ENCODE measurements at places on chromosomes 7 and 10.

DNA sequence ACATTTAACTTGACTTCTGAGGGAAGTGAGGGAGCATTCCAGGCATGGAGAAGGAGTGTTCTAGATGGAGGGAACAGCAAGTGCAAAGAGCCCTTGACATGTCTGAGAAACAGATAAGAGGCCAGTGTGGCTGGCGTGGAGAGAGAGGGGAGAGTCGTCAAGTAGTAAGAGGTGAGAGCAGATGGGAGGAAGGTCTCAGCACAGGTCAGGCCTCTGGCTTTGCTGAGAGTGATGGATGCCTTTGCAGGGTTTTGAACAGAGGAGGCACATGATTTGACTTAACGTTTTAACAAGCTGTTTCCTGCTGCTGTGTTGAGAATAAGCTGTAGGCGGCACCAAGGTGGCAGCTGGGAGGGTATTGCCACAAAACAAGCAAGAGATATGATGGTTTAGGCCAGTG is 97.2 kb downstream of the KAT6B start:
- no peak for DNase-seq

GRCh38 chr7:41567731-41568114 is 135.2 kb downstream of the INHBA start:
- DNase-seq = no peak

- no peak for DNase-seq
Observed at GRCh38 chr7:86313842-86314241, 329.9 kb upstream of the GRM3 start.

DNA sequence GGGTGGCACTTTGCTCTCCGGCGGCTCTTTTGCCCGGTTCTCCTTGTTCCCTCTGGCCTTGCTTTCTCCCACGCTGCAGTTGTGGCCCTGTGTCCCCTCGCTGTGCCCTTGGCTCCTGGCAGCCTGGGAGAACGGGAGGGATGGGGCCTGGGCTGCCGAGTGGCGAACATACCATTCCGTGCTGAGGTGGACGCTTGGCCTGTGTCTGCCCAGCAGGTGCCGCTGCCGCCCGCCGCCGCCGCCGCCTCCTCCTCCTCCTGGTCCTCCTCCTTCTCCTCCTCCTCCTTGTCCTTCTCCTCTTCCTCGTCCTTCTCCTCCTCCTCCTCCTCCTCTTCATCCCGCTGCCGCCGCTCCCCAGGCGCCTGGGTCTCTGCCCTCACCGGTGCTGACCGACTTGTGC is 36.0 kb downstream of the AGAP3 start:
- no peak for DNase-seq

GRCh38 chr7:53422291-53422690 is 386.9 kb downstream of the POM121L12 start:
- no peak for DNase-seq

- no peak for DNase-seq
Observed at GRCh38 chr7:95951531-95951930, 179.2 kb downstream of the DYNC1I1 start.

DNA sequence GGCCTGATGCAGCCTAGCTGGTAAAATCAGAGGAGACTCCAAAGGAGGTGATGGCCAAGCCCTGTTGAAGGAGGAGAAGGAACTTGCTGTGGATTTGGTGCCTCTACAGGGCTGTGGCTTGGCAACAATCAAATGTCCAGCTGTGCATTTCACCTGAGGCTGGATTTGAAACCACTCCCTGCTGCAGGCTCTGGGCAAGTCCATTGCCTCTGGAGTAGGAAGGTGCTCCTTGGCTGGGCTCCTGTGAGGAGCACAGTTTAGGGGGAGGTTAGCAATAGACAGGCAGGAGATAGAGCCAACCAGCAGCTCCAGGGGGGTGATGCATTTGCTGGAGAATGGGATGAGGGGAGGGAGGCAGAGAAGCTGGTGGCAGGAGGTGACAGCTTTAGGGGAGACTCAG is 26.5 kb downstream of the CDH23 start:
- no peak for DNase-seq

DNA sequence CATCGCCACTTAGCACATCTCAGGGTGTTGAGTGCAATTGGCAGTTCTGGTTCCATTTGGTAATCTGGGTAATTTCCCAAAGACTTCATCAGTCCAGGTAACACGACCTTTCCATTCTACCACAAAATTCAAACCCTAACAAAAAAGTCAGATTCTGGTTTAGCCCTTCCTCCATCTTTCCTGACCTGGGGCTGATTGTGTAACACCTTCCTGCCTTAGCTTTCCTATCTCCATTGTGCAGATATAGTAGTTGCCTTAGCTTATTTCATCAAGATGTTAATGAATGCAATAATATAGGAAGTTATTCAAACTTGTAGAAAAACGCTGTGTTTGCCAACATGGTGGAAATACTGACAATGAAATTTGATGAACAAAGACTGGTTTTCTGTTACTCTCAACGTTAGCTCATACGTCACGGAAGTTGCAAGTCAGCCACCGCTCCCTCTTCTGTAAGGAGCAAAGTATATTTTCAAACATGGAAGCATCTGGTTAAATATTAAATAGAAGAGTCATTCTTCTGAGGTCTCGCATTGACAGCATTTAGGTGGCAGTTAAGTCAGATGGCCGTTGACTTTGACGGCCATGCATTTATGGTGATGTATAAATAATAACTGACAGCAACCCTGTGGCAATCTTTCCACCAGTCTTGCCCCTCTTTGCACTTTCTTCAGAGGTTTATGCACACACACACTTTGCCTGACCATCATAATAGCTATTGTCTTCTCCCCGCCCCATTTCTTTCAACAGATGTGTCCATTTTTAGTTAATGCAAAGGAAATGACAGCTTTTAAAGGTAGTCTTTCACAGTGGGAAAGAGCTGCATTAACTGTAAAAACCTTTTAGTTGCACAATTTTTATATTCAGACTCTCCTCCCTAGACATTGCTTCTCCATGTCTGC is 205.1 kb upstream of the BMPER start:
- no peak for DNase-seq

DNA sequence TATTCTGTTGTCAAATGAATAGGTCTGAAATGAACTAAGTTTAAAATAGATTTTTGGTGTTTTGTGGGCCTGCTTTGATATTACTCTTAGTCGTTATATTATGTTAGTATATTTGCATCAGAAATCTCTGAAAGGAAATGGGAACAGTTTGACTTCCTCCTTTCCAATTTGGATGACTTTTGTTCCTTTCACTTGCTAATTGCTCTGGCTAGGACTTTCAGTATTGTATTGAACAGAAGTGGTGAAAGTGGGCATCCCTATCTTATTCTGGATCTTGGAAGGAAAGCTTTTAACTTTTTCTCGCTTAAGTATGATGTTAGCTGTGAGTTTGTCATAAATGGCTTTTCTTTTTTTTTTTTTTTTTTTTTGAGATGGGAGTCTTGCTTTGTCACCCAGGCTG is 273.6 kb upstream of the DKK1 start:
- no peak for DNase-seq

- DNase-seq = no peak
Observed at GRCh38 chr10:71077796-71078453, 134.4 kb upstream of the UNC5B start.

DNA sequence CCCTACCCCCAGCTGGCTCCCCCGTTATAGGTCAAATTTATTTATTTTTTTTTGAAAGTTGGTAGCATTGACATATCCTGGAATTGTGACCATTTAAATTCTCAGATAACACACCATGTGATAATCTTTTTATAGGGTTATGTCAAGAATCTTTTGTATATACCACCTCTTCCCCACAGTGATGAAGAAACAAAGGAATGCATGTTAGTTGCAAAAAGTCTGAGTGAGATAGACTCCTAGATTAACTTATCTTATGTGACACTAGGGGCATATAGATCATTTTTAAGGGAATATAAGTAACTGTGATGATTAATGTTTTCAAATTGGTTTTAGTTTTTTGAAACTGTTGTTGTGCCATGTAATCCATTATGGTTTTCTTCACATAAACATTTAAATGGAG is 68.3 kb downstream of the MLLT10 start:
- no peak for DNase-seq

GRCh38 chr7:156493942-156494341 is 146.6 kb upstream of the RNF32 start:
- DNase-seq = no peak

DNA sequence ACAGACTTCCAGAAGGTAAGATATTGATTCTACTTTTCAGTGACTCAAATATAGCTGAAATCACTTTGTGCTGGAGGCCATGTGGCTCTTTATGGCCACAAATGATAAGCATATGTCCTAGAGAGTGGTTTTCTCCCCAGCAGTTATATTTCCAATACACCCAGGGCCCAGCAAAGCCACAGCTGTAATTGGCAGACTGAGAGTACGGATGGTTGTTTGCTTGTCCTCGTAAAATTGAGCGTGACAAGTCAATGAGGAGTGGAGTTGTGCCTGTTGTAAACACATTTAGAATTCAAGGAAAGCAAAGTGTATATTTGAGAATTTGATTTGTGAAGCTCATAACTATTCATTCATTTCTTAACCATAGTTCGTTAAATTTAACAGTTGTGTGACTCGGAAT is 201.8 kb downstream of the LHFPL3 start:
- no peak for DNase-seq

DNA sequence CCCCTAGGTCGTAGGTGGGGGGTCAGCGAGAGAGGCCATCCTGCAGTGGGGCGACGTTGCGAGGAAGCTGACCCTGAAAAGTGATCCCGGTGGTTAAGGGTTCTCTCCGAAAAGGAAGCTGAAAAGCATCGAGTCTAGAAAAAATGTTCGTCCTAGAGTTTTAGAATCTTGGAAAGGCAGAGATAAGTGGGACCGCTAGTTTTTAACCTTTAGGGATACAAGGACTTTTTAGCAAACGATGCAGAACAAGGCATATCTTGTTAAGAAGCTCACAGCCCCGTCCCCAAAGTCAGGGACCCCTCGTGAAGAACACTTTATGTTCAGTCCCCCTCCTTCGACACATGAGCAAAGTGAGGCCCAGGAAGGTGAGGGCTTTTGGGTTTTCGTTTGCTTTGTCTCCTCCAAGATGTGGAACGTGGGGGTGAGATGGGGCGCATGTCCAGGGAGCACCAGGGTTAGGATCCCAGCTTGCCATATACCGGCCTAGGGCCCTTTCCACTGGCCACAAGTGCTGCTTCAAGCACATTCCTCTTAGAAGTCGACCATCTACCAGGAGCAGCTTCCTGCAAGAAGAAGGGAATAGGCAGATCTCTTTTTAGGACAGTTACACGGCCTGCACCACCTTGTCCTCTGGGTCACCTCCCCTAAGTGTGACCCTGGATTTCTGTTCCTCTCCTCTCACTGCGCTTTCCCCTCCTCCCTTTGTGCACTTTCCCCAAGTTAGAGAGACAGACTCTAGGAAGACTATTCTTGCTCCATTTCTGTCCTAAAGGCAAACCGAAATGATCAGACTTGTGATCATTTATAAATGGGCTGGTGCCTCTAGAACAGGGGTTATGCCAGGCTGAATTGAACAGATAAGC is 969 bp downstream of the SLC35G1 start:
- DNase-seq = no peak

DNA sequence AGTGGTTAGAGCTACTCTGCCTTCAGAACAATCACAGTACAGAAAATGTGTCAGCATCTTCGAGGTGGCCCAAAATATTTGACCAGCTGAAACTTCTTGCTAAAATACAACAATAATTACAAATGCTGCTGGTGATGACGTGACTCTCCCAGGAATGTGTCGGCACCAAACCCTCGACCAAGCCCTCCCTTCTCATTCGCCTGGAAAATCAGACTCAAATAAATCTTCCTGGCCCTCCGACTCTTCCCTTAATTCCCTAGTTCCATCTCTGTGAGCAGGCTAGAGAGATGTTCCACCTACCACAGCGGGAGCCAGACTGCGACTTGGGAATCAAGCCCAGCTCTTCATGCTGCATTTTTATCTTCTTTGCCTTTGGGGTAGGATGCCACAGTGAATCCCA is 4.1 kb downstream of the PRSS2 start:
- DNase-seq = no peak

GRCh38 chr10:3110782-3111620 is 43.7 kb downstream of the PFKP start:
- no peak for DNase-seq

GRCh38 chr7:134845461-134845860 is 66.0 kb downstream of the CALD1 start:
- DNase-seq = no peak

DNA sequence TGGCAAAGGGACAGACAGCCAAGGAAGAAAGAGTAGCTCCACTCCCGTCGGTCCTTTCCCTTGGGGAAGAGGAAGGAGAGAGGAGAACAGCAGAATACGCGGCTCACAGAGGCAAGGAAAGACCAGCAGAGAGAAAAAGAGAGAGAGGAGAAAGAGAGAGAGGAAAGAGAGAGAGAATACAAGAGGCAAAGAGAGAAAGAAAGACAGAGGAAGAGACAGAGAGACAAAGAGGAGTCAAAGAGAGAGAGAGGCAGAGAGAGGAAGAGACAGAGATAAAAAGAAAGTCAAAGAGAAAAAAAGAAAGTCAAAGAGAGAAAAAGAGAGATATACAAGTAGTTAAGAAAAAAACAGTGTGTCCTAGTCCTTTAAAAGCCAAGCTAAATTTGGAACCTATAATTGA is 23.4 kb upstream of the CHST3 start:
- DNase-seq = no peak

DNA sequence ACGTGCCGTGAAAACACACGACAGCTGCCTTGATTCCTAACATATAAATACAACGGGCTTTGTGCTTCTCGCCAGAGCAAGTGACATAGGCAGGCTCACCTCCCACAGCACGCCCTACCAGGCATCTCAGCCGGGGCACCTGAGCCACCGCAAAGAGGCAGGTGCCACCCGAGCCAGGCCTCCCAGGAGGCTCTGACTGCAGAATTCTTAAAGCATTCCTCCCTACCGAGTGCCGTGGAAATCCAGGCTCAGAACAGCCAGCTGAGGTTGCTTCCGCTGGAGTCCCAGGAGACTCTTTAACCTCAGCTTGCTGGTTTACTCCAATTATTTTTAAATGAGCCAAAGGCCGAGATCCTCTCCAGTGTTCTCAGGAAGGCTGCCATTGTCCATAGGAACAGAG is 206.5 kb downstream of the USP6NL start:
- no peak for DNase-seq

DNA sequence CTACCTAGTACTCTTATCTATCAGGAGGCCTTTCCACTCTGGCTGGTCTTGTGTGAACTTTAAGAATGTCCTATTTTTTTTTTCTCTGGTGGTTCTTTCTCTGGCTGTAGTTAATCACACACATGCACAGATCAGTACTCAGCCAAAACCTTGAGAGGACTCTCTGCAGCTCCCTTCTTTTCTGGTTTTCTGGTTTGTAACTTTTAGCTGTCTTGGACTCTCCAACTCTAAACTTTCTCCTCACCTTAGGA is 54.9 kb upstream of the HELLS start:
- no peak for DNase-seq

Measured in stimulated activated CD4-positive, alpha-beta T cell treated with anti-CD3 and anti-CD28 coated beads, Interleukin-2, amount 100 ng/mL, for 48 hours (primary cell).